Caudate nucleus (tissue), 63 donors: ENCODE measurements at places on chromosomes 3 and 15.

DNA sequence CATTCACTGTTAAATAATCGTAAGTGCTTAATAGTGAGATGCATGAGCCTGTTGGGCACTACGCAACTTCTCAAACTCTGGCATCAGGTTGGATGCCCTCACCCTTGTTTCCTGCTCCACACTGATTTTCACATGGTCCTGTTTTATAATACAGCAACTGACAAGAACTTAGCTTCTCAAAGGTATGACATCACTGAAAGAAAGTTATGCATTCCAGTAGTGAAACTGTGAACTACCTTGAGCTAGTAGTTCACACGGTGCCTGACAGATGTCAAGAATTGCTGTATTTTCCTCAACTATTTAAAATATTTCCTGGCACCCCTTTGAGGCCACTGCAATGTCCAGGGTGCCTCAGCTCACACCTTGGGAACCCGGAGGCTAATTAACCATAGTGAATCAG lies 327.5 kb downstream of the RORA start:
- DNase-seq: no peak

DNA sequence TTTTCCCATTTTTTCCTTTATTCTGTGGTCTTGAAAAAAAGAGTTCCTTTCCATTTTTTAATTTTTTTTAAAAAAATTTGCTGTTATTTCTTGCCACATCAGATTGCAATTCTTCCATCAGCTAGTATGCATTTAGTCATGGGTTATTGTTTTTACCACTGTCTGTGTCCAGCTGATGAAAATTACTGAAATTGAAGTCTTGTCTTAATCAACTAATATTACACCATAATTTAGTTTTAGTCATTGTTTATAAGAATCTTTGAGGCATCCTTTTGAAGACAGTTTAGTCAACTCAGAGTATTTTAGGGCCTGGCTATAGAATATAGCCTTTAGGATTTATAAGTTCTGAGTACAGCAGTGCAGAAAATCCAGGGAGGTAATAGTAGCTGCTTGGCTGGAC lies 172.1 kb downstream of the LRTM1 start:
- no peak for DNase-seq

DNA sequence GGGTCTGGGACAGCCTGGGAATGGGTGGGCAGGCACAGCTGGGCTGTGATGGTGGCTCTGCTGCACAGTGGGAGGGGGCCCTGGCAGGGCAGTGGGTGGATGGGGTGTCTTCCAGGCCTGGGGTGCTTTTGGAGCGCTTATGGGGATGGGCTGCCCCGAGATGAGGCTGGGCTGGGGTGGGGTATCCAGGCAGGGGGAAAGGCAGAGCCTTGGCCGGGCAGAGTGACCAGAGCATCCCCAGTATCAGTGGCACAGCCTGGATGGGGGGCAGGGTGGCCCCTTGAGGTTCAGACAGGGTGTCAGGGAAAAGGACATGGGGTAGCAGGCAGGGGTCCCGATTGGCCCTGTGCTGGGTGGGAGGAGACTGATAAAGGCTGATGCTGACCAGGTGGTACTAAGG lies 26.6 kb downstream of the HDAC11 start:
- no peak for DNase-seq

DNA sequence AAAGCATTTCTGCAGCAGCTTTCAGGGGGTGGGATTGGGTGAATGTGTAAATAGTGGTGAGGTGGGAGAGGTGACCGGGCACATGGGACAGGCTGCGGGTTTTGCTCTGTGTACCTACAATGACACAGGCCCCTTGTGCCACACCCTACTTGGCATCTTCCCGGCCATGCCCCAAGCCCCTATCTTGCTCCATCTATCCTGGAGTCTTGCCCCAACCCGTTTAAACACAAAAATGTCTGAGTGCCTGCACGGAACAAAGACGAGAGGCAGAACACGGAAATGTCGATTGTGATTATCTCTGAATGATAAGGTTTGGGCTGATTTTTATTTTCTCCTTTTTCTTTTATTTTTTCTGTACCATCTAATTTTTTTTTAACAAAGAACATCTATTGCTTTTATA lies 46.0 kb upstream of the SLC6A1 start:
- no peak for DNase-seq

DNA sequence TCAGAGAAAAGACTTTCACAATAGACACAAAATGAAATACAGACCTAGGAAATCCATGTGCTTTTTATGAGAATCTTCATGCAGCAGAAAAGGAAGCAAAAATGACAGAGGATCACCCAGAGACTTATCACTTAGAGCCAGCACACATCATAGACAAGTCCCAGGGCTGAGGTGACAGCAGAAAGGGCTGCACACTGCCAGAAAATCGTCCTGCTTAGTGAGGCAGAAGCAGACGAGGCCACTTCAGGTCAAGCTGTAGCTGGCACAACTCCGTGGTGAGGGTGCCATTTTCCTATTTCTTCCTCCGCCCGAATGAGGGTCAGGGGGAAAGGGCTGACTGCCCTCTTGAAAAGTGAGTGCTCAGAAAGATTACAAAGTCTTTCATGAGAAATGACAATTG lies 95.9 kb upstream of the TNIK start:
- DNase-seq: no peak

DNA sequence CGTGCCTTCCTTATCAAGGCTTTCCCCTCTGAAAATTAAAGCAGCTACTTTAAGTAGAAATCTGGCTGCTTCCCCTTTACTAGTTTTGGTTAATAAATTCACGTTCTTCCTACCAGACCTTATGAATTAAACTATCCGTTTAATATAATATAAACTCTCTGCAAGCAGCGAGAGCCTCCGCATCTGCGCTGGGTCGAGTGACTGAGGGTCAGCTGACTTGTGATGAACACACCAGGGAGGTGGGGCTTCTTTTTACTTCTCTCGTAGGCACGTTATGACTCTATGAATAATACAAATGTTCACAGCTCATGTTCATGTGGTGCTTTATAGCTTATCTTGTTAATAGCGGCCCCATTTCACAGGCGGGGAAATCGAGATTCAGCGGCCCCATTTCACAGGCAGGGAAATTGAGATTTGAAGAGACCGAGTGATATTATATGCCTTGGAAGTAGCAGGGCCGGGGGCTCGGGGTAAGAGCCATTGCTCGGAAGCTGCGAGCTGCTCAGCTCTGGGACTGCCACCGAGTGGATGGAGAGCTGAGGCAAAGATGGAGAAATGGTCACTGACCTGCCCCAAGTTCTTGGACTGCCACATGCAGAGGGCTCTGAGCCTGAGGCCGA lies 8.3 kb downstream of the MUC4 start:
- no peak for DNase-seq

GRCh38 chr3:67521053-67521646 lies 133.3 kb downstream of the SUCLG2 start:
- DNase-seq: no peak

DNA sequence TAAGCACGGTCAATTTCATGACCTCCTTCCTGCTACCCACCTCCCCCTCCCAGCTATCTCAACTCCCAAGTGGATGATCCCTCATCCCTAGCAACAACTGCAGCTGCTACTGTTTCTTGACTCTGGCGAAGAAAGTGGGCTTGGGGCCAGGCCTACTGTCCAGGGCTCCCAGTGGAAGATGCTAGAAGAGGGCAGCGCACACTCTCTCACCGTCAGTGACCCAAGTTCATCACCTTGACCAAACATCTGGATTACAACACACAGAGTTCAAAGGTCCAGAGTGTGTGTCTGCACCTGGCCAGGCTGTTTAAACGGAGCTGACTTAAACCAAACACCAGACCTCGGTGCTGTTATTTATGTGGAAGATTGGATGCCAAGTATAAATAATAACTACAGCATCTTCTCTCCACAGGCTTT lies 385.6 kb downstream of the SHQ1 start:
- no peak for DNase-seq

DNA sequence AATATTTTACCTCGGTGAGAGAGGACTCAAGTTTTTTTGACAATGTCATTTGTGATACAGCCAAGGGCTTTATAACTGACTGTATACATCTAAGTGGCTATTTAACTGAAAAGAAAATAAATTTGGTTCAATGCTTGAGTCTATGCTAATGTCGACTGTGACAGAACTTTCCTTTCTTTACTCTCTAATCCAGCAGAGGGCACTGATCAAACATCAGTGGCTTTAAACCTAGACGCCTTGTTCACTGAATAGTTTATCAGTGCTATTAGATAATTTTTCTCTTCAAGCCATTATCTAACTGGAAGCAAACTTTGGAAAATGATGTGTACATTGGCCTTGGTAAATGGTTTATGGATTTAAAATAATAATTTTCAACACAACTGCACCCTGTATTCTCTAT lies 285.1 kb downstream of the CHL1 start:
- no peak for DNase-seq

DNA sequence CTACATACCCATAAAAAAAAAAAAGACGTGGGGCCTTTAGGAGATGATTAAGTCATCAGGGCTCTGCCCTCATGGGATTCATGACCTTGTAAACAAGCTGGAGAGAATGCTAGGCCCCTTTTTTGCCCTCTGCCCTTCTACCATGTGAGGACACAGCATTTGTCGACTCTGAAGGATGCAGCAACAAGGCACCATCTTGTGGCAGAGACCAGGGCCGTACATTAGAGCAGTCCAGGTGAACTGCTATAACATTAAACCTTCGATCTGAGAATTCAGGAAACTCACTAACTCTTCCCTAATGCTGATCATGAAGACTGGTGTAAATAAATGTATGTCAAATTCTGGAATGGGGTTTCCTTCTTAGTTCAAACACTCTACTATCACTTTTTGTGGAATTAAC lies 30.7 kb upstream of the SIAH2 start:
- no peak for DNase-seq

GRCh38 chr15:95470529-95470928 lies 860.0 kb upstream of the NR2F2 start:
- DNase-seq: no peak

- DNase-seq: no peak
Measured at GRCh38 chr3:53921296-53921695, 29.6 kb upstream of the SELENOK start.

DNA sequence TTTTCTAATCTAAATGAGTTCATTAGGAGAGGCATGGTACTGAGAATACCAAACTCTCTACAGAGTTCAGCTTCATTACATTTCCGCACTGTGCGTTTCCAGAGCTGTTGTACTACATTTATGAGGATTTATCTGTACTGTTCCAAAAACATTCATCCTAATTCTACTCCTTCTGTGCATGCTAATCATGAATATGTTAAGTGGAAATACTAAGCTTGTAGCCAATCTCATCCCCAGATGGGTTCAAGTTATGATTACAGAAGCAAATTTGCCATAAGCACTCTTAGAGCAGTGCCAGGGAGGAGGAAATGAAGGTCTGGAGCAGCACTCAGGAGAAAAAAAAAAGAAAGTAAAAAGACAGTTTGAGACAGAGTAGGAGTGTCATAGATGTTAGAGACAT lies 544.3 kb downstream of the GBE1 start:
- DNase-seq: no peak

- DNase-seq: no peak
Measured at GRCh38 chr3:67118635-67119034, 120.5 kb downstream of the KBTBD8 start.

- no peak for DNase-seq
Measured at GRCh38 chr15:66879531-66880368, 177.7 kb downstream of the SMAD6 start.

GRCh38 chr3:85182975-85183752 lies 224.4 kb downstream of the CADM2 start:
- no peak for DNase-seq

DNA sequence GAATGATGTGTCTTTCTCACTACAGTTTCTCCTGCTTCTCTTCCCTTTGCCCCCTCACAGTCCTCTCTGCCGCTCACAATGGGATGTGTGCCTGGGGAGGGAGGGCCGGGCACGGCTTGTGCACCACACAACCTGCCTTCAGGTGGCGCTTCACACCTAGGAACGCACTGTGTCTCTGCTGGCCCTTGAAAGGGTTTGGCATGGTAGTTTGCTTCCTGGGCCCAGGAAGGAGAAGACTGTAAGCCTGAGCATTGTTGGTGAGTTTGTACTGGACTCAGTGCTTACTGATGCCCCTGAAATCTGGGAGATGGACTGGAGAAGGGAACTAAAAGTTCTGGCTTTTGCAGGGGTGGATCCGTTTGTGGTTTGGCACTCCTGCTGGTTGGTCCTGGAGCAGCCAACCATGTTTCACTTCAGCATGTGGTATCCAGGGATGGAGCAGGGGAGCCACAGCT lies 9.2 kb downstream of the ALPK3 start:
- DNase-seq: no peak

DNA sequence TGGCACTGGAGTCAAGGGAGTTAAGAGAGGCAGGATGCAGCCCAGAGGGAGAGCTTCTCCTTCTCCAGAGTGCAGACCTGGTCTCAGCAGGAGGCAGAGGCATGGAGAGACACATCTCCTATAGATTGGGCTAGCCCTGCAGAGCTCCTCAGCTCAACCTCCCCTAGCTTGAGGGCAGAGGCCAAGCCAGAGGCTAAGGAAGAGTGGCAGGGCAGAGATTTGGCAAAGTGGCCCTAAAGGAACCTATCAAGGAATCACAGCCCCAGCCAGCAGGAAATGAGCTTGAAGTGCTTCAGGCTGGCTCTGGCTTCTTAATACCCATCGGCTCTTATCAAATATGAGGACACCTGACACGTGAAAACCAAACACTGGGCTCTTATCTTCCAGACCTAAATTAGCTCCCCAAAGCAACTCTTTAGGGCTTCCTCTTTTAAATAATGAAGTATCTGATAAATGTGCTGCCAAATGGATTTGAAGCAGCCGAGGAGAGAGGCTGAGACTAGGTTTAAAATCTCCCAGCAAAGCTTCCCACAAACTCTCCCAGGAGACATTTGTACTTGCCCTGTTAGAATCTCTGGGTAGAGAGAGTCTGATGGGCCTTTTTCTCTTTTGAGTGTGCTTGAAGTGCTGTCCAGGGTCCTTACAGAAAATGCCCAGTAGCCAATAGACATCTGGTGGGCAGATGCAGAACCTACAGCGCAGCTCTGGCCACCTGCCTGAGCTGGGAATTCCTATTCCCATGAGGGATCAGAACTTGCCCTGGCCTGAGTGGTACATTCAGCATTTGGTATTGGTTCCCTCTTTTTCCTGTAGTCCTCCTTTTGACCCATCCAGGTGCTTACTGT lies 271.4 kb downstream of the CLSTN2 start:
- DNase-seq: no peak

DNA sequence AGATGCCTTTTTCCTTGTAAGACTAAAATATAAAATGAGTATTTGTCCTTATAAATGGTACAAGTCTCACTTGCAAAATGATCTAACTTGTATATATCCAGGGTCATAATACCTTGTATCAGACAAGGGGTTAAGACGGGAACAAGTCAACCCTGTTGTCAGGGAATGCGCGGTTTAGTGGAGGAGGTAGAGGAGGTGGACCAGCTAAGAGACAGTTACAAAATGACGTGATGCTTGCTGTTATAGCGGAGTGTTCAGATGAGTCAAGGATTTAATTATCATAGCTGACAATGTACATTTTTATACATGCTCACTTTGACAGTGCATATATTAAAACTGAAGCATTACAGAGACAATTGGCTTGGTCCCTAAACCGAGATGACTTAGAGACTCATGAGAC lies 26.8 kb upstream of the KLHL25 start:
- no peak for DNase-seq
